Bronchial smooth muscle cell (primary cell): ENCODE measurements at places on chromosomes 5 and 9. TPM values are rescaled to one million over a fixed set of nuclear protein-coding genes. Genes with fewer than 3 reads are reported as not detected.

P4HA2 gene
- total RNA-seq: 199 and 465 TPM in 2 replicates

BHMT2 gene
- 4.4 and 4.6 TPM in 2 replicates for total RNA-seq

TXNDC8 gene
- total RNA-seq: not detected in 2 replicates

CCDC192 gene
- total RNA-seq: not detected in 2 replicates

SLC6A7 gene
- not detected in 2 replicates for total RNA-seq

MLANA gene
- not detected in 2 replicates for total RNA-seq

CCIN gene
- total RNA-seq: 0.79 and 2.8 TPM in 2 replicates

SV2C gene
- not detected in 2 replicates for total RNA-seq

PLAC8L1 gene
- total RNA-seq: 0.17 TPM in 1 of 2 replicates, not detected in the other

ARRDC3 gene
- 85.7 and 86.2 TPM in 2 replicates for total RNA-seq

ITGA1 gene
- total RNA-seq: 0.94 and 4.3 TPM in 2 replicates

C9orf153 gene
- 0.09 and 0.32 TPM in 2 replicates for total RNA-seq

OBP2B gene
- not detected in 2 replicates for total RNA-seq

CAPSL gene
- total RNA-seq: not detected in 2 replicates

CCNJL gene
- under 0.01 and 0.09 TPM in 2 replicates for total RNA-seq

GABRA1 gene
- total RNA-seq: not detected in 2 replicates

ZNF79 gene
- 11.5 and 15.2 TPM in 2 replicates for total RNA-seq

SPATA31C1 gene
- total RNA-seq: not detected in 2 replicates

ADGRD2 gene
- total RNA-seq: not detected in 2 replicates

IL13 gene
- 0.16 TPM in 1 of 2 replicates, not detected in the other for total RNA-seq

KDM3B gene
- total RNA-seq: 34.8 and 40.2 TPM in 2 replicates

EMB gene
- total RNA-seq: 4.3 and 7.6 TPM in 2 replicates
